ENCODE measurements at places on chromosomes 4 and X.

DNA sequence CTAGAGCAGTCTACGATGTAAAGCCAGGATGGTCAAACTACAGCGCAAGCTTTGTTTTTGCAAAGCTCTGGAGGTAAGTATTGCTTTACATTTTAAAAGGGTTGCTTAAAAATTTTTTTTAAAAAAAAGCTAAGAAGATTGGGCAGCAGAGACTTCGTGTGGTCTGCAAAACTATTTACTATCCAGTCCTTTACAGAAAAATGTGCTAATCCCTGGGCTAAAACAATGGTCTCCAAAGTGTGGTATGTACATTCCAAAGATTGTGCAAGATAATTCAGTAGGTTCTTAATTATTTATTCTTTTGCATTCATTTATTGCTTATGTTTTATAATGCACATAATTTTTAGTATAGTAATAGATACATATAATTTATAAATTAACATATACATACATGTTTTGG is 113.2 kb downstream of the MFAP3L start:
- no peak for DNase-seq

GRCh38 chr4:141155586-141155985 is 22.3 kb upstream of the RNF150 start:
- no peak for DNase-seq

- no peak for DNase-seq
Measured at GRCh38 chrX:45050558-45050957, 150.1 kb downstream of the DIPK2B start.

DNA sequence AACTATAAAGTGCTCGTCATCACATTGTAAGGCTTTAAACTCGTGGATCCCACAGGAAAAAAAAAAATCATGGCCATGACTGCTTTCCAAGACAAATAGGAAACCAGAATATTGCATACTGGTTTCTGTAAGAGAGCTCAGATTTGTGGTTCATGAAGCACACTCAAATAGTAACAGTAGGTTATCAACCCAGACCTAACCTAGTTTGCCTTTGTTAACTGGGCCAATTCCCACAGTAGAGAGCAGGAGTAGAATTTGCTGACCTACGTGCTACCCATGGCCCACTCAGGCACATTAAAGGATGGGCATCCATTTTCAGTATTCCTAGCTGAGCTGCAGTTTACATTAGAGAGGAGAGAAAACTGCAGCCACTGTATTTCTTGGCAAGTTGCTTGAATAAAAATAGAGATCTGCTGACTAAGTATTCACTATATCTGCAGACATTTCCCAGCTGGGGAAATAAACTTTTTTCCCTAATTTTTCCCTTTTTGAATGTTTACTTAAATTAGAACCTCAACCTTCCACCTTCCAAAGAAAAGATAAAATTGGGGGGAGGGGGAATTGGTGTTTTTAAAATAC is 218.5 kb downstream of the SPANXN3 start:
- no peak for DNase-seq
